ENCODE measurements at places on chromosomes 12 and 14.

DNA sequence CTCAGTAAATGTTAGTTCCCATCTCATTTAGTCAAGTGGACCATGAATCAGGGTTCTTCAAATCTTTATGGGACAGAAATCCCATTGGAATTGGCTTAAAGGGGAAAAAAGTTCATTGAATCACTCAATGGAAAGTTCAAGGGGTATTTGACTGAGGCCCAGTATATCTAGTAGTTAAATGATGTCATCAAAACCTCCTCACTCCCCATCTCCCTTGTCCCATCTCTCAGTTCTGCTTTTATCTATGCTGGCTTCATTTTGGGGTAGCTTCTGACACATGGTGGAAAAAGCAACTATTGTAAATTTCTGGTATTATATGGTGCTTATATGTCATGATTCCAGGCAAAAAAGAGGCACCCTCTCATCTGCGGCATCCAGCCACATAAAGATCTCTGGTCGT, 51.9 kb downstream of the DAAM1 start:
- no peak for DNase-seq

- no peak for DNase-seq
Measured at GRCh38 chr12:117789195-117789912, 179.4 kb downstream of the KSR2 start.

DNA sequence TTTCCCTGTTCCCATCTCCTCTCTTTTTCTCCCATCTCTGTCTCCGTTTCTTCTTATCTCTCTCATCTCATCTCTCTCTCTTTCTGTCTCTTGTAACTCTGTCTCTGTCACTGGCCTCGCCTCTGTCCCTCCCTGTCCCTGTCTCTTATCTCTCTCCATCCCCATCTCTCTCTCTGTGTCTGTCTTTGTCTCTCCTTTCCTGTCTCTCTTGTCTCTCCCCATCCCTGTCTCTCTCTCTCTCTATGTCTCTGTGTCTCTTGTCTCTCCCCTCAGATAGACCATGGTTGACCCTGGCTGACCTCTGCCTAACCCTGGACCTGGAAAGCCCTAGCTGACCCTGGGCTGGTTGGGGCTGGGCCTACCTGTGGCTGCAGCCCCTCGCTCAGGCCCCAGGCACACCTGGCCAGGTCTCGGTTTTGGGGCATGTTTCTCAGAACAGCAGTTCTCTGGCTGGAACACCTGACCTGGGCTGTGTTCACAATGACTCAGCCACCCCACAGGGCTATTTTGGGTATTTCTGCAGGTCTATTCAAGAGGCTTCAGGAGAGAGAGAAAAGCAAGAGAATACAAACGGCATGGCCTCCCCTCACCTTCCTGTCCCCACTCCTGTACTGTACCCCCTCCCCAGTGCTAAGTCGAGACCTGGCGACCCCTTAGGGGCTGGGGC, 174.4 kb downstream of the TMEM121 start:
- DNase-seq: no peak

DNA sequence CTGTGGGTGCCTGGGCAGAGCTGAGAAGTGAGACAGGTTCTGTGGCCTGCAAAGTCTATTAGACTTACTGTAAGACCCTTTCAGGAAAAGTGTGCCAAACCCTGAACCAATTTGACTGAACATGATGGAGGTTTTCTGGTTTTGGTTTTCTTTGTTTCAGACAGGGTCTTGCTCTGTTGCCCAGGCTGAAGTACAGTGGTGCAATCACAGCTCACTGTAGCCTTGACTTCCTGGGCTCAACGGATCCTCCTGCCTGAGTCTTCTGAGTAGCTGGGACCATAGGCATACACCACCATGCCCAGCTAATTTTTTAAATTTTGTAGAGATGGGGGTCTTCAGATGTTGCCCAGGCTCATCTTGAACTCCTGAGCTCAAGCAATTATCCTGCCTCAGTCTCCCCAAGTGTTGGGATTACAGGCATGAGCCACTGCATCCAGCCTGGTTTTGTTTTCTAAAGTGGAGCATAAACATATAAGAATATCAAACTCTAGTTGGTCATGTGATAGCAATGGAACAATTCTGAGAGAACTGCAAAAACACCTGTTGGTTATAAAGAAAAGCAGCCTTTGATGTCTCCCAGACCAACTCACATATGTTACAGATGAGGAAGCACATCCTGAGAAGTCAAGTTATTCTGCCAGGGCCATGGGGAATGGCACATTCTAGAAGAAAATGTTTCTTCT, 166.9 kb downstream of the FOXN3 start:
- DNase-seq: no peak

- no peak for DNase-seq
Measured at GRCh38 chr12:24121911-24122310, 172.4 kb upstream of the SOX5 start.

DNA sequence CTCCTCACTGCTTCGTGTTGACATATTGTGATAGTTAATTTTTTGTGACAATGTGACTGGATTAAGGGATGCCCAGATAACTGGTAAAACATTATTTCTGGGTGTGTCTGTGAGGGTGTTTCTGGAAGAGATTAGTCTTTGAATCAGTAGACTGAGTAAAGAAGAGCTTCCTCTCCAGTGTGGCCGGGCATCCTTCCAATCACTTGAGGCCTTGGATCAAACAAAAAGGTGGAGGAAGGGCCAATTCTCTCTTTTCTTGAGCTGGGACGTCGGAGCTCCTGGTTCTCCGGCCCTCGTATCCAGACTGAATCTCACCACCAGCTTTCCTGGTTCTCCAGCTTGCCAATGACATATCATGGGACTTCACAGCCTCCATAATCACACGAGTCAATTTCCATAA, 240.4 kb downstream of the CHST11 start:
- no peak for DNase-seq

GRCh38 chr12:92445253-92446082, 257.3 kb upstream of the PLEKHG7 start:
- no peak for DNase-seq
